Retina (tissue), 1 donor: ENCODE measurements at places on chromosomes 7 and 10.

GRCh38 chr7:42070068-42070467, 166.9 kb downstream of the GLI3 start:
- no peak for DNase-seq

DNA sequence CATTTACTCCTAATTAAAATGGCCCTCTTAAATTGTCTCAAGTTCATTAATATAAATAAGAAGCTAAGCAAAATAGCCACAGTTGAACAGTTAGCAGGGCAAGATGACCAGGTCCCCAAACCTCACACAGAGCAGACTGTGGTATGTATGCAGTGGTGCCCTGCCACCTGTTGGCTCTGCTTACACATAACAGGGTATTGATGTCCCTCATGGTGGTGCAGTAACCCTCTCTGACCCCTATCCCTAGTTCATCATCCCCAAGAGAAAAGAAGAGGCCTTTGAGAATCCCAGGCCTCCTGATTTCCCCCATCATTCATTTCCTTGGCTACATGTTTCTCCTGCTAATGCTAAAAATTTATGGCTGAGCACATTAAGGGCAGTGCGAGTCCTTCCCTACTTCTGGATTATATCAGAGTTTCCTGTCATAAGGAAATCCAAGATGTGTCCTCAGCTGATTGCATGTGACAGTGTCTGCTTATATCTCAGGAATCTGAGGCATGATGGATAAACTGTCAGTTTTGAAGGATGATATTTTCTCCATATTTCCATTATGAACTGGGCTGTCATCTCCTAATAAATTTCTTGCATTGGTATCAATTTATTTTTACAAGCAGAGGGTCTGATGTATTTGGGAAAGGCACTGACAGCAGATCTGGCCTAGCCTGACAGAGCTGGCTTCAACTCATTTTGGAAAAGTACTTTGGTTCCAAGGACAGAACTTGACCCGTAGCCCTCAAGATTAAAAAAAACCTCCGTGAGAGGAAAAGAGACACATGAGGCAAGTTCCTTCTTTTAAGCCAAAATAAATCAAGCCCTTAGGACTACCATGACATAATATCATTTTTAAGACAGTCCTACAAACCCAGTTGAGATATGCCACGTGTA, 880.6 kb downstream of the LRMDA start:
- no peak for DNase-seq

- DNase-seq, result no peak
Measured at GRCh38 chr10:94353336-94353735, 9.4 kb downstream of the NOC3L start.

GRCh38 chr10:114758331-114758730, 63.2 kb upstream of the FHIP2A start:
- peak; percentile 9 for DNase-seq

- DNase-seq, result no peak
Measured at GRCh38 chr7:118452128-118452527, 227.6 kb downstream of the ANKRD7 start.

DNA sequence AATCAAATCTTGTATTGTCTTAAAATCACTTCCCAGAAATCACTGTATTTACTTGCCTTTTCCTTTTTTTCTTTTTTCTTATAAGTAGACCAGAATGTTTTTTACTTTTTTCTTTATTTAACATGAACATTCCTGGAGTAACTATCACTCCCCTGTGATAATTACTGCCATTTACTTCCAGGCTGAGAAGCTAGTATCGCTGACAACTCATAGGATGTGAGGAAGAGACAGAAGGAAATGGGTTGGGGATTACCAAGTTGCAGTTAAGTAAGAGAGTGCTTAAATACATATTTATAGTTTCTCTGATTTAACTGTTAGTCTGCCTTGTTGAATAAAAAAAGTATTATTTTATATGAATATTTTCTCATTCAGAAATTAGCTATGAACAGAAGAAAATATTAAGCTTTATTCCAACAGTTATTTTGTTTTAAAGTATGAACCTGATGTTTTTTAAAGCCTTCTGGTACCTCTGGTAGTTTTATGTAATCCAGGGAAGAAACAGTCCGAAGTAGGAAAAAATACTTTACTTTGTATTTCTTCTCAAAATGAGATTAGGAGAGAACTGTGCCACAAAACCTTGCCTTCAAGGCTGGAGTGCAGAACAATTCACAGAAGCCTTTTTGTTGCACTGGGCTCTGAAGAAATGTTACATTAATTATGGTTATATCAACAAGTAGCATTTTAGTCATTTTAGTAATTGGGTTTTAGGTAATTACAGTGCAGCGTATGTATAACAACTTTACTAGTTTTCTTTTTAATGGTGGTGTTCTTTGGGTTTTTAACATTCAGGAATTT, 72.8 kb downstream of the SHOC2 start:
- DNase-seq, result no peak

GRCh38 chr10:49296836-49297235, 2.1 kb upstream of the C10orf71 start:
- peak; percentile 21 for DNase-seq
